ENCODE measurements at places on chromosomes 1 and 21.

DNA sequence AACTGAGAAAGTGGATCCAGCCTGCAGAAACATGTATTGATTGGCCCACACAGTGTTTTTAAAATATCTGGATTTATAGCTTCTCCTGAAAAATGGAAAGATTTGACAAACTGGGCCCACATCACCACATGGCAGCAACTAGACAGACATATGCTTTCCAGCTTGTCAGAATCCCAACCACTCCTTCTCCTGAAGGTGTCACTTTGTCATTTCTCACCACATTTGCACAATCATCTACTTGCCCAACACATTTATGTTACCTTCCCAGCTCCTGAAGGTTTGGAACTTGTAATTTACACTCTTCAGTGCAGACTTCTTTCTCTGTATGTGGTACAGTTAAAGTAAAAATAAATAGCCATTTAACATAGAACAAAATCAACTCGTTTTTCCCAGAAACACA is 126.1 kb upstream of the KIAA1614 start:
- no peak for DNase-seq

GRCh38 chr1:111192658-111193519 is 7.6 kb downstream of the DENND2D start:
- DNase-seq, result no peak

GRCh38 chr1:172609528-172609927 is 49.4 kb upstream of the FASLG start:
- no peak for DNase-seq

- no peak for DNase-seq
Measured at GRCh38 chr1:173112129-173112528, 61.4 kb upstream of the TNFSF18 start.

GRCh38 chr1:61224609-61225008 is 142.2 kb downstream of the NFIA start:
- DNase-seq, result no peak

All from CMK (cell line).